ENCODE measurements at places on chromosomes 11 and 22. TPM values are rescaled to one million over a fixed set of nuclear protein-coding genes. Genes with fewer than 3 reads are reported as not detected.

Gene MFNG
- 10.7 TPM for total RNA-seq

Gene CATSPERZ
- total RNA-seq = not detected

Gene FGF3
- not detected for total RNA-seq

Gene TRIM22
- 24.1 TPM for total RNA-seq

Gene PRR33
- 0.25 TPM for total RNA-seq

Gene LDLRAD3
- 3.8 TPM for total RNA-seq

Gene TEAD1
- total RNA-seq = 96.5 TPM

DNA sequence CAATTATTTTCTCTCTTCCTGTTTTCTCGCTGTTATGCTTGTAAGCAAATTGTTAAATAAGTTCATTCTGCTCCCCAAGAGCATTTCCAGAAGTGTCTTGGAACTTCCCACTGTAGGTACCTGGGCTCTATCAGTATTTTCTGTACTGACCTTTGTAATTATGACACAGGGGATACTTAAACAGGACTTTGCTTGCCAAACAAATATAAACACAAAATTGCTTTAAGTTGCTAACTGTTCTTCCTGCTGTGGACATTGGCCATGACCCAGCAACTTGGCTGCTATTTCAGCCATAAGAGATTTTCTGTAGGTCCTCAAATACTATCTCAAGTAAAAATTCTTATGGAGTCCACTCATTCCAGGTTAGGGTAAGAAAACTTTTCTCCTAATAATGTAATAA, 30.1 kb downstream of the SYT9 start:
- no peak for DNase-seq

DNA sequence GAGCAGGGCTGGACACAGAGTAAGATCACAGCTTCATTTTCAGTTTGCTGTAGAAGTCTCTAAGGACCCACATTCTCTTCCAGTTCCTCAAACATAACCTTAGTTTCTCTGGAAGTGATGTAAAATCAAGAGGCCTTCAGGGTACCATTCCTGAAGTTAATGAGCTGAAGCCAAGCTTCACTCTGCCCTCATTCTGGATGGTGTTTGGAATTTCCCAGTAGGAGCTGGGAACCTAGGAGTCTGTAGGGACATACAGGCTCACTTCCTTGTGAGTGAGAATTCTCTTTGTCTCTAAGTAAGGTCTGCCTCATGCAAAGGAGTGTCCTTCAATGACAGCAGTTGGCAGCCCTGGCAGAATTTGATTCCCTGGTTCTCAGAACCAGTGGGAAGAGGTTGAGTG, 142.4 kb upstream of the NARS2 start:
- no peak for DNase-seq

DNA sequence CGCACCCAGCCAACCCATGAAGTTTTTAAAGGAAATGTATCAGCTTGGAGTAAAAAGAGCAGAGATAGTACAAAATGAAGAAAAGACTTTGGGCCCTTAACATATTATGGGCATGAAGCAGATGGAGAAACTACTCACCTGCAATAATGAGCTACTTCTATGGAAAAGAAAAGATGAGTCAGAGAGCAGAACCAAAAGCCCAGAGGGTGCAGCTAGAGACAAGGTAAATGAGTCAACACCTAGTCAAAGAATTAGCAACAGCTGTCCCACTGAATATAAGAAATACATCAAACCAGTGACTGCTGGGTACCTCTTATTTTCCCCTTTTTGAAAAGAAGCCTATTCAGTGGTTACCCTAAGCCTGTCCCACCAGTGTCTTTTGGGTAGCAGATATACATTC, 61.8 kb downstream of the RPL27A start:
- DNase-seq = no peak

DNA sequence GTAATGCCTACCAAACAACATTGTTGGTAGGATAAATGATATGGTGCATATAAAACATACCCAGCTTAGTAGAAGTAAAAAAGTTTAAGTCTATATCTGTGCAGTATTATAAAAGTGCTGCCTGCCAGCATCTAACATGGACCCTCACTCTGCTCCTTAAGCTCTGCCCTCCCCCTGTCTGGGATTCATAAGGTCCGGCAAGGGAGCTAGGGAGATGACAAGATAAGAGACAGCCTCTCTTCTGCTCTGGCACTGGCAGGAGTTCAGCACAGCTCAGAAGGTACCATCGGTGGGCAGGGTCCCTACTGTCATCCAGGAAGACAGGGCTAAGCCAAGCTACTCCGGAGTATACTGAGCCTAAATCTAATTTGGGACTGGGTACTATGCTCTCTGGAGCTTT, 42.8 kb downstream of the TRIM66 start:
- DNase-seq = no peak

DNA sequence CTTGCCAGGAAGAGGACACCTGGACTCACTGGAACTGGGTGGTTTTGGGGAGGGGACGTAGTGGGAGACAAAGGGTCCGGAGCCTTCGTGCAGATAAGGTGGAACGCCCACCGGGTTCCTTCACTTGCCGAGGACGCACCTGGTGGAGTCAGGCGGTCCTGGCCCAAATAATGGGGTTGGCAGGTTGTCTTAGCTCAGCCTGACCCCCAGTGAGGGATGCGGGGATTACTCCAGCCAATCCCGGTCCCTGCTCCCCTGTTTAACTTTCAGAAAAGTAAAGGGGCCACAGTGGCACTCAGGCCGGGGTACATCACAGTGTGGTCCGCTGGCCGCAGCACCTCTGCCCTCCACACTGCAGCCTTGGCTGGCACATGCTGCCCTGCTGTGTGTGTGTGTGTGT, 18.0 kb downstream of the A4GALT start:
- DNase-seq = peak; percentile 32

GRCh38 chr11:17954395-17955252, 58.2 kb downstream of the SERGEF start:
- no peak for DNase-seq

- DNase-seq = no peak
These were observed 3.9 kb downstream of the CRYBB2 start for GRCh38 chr22:25223269-25223850.

DNA sequence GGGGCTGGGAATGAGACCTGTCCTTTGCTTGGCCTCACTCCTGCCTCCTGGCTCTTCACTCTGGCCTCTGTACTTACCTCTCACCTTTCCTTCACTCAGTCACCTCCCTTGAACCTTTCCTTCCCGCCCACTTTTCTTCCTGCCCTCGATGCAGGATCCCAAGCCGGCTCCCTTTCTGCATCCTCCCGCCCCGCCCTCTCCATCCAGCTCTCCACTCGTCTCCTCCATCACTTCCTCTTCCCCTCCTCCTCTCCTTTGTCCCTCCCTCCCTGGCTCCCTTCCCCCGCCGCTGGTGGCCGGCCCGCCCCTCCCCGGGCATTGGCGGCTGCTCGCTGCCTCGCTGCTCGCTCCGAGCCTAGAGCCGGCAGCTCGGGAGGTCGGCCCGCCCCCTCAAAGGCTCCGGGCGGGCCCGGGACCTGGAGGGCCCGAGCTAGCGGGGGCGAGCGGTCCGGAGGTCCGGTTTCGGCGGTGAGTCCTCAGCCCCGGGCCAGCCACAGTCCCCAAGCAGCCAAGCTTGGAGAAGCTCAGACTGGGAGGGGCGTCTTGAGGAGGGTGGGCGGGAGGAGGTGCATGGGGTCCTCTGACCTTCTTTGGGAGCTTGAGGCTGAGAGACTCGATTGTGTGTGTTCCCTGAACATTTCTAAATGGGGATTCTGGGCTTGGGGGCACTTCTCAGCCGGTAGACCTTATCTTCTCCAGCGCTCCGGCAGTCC, 13.8 kb downstream of the PHLDB1 start:
- DNase-seq = peak; percentile 95

GRCh38 chr11:95993438-95994298, 69.8 kb upstream of the MTMR2 start:
- DNase-seq = no peak

- DNase-seq = no peak
These were observed 251.5 kb upstream of the ISX start for GRCh38 chr22:34814260-34815025.

DNA sequence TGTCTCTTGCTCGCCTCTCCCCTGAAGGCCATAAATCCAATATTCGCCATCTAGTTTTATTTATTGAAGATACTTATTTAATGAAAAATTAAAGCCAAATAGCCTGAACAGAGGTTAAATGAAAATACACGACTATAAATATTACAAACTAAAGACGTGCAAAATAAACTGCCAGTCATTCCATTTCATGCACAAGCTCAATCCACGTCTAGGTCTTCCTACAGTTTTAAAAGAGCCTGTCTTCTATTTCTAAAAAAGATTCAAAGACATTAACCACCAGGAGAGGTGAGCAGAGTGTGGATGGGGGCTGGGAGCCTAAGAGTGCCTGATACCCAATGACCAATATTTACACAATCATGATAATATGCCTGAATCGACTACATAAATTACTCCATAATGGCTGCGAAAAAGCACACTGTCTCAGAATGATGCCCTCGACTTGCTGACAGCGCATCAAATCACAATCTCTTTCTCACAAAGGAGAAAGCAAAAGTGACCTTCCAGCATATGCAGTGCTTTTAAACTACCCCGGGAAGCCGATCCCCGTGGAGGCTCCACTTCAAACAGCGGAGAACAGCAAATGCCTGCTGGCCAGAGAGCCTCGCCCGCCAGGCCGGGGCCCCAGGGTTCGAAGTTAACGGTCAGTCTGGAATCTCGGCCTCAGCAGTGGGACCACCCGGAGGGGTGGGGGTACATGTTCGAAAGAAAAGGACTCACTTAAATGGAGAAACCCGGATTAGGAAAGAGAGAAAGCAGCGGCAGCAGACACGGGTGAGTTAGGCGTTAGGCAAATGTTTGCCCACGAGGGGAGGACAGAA, 1.7 kb downstream of the FCHSD2 start:
- DNase-seq = peak; percentile 72

GRCh38 chr11:833114-833791, 501 bp downstream of the CD151 start:
- DNase-seq = peak; percentile 89
